ENCODE measurements at places on chromosomes 5 and 9.

GRCh38 chr9:89466451-89467277 lies 31.2 kb downstream of the SEMA4D start:
- peak; percentile 63 for DNase-seq

- DNase-seq, result no peak
Measured at GRCh38 chr5:173468821-173469251, 140.6 kb upstream of the STC2 start.

DNA sequence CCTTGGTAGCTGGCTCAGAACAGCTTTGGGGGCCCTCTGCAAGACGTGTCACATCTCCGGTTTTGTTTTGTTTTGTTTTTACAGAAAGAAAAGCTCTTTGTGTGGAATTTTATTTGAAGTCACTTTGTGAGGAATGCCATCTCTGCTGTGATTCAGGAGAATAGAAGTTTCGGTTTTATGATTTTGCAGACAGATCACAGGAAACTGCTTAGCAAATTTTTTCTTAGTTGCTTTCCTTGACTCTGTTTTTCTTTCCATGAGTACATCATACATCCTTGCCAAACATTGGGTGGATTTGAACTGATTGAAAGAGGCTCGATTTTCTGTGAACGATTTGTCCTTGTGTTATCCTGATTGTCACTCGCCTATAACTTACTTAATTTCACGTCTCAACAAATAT lies 5.1 kb downstream of the SEMA5A start:
- no peak for DNase-seq

GRCh38 chr5:53942724-53943123 lies 367.6 kb downstream of the ARL15 start:
- no peak for DNase-seq

- DNase-seq, result peak; percentile 54
Measured at GRCh38 chr9:135297456-135298075, 182.0 kb upstream of the PPP1R26 start.

DNA sequence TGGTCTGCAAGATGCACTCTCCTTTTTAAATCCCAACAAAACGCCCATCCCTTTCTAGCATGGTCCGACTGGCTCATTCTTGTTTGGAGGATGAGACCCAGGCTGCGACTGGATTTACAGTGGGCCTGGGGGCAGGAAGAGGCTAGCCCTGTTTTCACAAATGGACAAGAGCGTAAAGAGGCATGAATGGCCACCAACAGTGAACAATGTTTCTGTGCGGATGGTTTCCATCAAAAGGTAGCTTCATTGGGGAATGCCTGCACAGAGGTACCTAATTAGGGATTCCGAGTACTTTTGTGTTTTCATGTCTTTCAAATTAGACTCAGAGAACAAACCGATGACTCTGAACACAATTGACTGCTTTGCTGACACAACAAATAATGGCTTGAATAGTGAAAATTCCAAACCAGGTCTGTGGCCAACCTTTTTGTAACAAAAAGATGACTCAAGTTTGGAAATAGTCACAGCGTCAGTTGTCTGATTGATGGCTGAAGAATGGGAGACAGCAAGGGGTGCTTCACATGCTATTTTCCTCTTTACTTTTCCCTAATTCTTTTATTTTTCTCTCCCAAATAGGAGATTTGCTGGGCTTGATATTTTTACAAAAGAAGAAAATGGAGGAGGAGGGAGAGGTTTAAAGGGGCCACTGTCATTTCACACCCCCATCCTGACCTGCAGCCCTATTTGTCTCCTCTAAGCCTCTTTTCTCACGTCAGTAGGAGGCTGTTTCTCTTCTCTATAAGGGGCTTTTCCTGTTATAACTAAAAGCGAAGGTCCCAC lies 208.1 kb upstream of the S1PR3 start:
- no peak for DNase-seq

DNA sequence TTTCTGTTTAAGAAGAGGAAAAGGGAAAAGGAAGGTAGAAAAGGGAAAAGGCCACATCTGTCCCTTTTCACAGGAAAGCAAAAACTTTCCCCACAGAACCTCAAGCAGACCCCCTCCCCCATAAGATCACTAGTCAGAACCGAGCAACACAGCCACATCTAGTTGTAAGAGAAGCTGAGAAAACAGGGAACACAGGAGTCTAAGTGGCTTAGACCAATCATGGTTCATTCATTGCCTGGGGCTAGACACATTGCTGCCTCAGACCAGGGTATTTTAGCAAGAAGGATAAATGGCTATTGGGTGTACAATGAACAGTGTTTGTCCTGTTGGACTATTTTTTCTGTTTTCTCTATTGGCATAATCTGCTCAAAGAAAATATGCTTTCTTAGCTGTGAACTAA lies 98.0 kb downstream of the ARL15 start:
- no peak for DNase-seq

DNA sequence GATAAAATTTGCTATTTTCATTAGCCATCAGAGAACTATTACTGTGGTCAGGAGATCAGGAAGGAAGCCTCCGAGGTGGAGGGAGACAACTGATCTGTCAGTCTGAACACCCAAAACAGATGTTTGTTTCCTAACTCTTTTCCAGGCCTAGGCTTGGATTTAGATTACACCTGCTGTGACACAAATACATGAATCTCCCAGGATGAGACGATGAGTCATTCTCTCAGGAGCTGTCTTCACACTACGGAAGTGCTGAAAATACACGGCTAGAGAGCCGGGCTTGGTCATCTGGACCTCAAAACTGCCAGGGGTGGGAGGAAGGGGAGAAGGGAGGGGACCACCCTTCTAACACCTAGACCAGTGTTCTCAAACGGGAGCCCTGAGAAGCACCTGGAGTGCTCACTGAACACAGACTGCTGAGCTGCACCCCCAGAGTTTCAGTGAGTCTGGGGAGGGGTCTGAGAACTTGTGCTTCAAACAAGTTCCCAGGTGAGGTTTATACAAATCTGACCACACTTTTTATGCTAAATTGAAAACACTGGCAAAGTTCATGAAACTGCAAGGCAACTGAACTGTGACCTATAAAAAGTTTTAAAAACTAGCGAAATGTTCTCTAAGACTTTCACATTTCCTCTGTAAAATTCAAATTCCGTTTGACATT lies 80.3 kb upstream of the EQTN start:
- no peak for DNase-seq

GRCh38 chr5:105639068-105639467 lies 2031.7 kb downstream of the EFNA5 start:
- DNase-seq, result no peak

GRCh38 chr5:2912741-2913140 lies 161.3 kb upstream of the IRX2 start:
- peak; percentile 71 for DNase-seq

GRCh38 chr9:128723352-128723865 lies 518 bp downstream of the ZDHHC12 start:
- peak; percentile 77 for DNase-seq

All from posterior vena cava (tissue), 2 donors.